ENCODE measurements at places on chromosomes 3 and 15.

DNA sequence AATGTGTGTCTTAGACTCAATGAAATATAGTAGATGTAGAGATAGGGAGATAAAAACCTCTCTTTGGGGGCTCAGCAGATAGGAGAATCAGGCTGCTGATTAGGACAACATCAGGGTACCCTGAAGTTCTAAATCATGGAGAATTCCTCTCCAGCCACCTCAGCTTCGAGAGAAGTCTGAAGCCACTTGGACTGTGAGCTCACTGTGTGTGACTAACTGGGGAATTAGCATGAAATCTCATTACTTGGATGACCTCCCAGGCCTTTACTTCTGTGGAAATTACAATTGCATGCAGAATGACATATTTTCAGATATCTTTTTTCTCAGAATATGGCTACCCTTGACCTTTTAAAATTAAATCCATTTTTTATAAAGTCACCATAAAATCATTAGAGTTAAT, 128.0 kb upstream of the MRPL3 start:
- no peak for DNase-seq

DNA sequence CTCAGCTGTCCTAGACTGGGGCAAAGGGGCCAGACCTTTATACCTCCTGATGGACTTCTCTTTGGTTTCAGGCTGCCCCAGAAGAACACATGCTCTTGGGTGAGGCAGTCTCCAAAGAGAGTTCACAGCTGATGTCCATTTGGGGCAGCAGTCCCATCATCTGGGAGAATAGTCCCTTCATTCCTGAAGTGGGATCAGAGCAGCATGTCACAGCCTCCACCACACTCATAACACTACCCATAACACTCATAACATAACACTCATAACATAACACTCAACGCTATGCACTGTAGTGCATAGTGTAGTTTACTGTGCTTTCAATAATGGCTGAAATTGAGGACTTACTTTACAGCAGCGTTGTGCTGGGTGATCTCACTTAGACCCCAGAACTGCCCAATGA, 36.7 kb upstream of the PLCL2 start:
- DNase-seq = no peak

DNA sequence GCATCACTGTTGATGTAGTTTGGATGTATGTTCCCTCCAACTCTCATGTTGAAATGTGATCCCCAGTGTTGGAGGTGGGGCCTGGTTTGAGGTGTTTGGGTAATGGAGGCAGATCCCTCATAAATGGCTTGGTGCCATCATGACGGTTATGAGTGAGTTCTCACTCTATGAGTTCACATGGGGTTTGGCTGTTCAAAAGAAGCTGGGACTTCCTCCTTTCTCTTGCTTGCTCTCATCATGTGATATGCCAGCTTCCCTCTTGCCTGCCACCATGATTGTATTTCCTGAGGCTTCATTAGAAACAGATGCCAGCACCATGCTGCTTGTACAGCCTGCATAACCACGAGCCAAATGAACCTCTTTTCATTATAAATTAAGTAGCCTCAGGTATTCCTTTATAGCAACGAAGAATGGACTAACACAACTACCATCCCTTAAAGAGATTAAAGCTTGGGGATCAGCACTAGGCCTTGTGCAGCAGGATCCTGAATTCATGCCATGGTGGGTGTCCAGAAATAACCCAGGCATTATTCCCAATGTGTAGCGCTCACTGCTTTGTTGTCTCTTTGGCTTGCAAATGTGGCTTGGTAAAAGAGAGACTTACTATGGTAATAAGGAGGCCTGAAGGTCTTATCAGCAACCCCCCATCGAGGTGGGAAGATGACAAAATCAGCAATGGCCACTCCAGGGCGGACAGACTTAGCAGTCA, 41.9 kb downstream of the NDUFB4 start:
- no peak for DNase-seq

DNA sequence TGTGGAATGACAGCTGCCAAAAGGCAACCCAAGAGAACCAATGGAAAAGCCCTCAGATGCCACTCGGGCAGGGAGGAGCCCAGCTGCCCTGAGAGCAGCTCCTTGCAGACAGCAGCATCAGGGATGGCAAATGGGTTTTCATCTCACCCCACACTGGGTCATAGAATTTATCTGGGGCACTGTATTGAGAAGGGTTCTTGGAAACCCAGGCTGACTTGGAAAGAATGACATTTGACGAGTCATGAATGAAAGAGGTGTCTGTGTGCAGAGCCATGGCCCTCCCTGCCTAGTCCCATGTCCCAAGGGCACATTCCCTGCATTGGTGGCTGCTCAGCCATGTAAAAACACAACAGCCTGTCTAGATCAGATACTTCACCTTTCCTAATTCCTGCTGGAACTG, 157.9 kb upstream of the BHLHE40 start:
- DNase-seq = no peak

DNA sequence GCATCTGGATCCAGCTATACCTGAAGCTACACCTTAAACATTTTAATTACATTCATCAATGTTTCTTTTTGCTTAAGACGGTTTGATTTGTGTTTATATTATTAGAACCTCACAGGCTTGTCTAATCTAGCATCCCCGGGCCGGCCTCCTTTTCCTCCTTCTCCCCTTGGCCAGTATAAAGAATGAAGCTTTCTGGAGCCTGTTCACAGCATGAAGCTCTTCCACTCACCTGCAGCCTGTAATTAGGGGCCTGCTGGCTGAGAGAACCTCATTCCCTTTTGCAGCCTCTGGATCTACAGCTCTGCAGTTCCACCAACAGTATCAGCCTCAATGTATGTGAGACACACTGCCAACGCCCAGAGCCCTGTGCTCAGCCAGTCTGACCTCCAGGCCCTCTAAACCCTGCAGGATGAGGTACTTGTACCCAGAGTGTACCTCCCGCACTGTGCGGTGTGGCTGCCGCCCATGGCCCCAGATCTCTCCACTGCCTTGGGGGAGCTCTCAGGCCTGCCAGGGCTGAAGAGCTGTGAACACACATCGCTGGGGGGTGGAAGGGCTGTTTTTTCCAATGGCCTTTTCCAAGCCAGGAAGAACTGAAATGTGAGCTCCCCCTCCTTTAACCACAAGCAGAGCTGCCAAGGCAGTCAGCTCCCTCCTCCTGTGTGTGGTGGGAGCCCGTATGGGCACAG, 114.7 kb upstream of the ALDH1A3 start:
- no peak for DNase-seq

DNA sequence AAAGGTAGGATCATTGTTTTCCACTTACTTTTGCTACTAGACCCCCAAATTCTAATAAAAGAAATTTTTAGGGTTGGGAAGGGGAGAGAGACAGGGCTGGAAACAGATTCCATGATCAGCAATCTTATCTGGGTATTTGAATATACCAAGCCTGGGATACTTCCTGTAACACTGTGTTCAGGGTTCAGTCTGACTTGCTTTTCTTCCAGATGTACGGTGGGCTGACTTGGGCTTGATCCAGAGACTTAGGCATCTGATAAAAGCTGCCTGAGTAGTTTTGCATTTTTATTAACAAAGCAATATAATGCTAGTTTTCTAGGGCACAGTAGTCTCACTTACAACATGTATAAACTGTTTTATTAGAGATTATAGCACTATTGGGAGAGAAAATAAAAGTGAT, 49.2 kb downstream of the KCNMB2 start:
- DNase-seq = no peak

DNA sequence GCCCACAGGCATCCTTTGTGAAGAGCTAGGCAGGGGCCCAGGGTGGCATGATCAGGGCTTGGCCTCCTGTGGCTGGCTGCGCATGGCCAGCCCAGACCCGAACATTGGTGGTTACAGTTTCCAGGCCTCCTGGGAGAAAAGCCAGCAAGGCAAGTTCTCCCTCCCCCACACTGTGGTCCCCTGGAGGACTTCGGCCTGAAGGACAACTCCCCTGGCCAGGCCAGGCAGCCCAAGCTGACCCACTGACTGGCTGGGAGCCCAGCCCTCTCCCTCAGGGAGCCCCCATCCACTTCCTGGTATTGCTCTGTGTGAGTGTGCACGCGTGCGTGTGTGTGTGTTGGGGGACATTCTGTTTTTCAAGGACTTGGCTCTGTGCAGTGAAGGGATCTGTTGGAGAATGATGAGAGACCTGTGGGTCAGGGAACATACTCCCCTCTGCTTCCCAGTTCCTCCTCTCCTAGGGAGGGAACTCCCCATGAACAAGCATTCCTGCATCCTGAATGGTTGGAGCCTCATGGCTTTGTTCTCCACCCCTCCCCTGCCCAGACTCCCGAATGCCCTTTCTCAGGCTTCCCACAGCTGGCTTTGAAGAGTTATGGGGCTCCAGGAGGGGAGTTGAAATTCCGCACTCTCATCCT, 29.5 kb downstream of the CORO2B start:
- DNase-seq = no peak

- peak; percentile 93 for DNase-seq
These were observed 362.2 kb upstream of the SLCO3A1 start for GRCh38 chr15:91491101-91491950.

- no peak for DNase-seq
These were observed 76.2 kb downstream of the MB21D2 start for GRCh38 chr3:192841428-192841827.

GRCh38 chr15:60720086-60720485, 241.1 kb upstream of the ICE2 start:
- DNase-seq = no peak

DNA sequence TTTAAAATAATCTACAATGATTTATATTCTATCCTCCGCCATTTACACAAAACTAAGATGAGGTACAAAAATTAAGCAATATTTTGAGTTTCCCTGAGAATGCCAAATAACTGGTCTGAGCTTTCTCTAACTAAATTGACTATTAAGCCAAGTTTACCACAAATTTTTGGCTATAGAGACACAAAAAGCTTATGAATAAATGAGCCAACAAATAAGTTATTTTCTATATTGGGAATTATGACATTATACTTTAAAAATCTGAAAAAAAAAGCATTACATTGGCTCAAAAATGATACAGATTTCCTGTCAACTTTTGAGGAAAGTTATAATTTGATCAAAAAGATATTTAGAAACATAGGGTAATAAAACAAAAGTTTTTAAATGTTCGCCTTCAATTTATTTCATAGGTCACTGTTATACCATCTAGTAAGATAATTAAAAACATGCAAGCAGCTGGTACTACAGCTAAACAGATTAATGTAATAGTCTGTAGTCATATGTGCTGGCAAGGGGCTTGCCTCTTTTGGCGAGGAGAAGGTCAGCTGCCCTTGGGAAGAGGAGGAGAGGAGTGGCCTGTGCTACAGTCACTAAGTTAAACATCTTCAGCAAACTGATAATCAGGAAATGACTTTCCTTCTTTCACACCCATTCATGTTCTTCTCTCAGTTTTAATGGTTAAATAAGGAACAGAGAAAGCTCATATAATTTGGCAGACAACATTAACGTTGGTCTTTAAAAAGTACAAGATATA, 318.5 kb downstream of the TBC1D5 start:
- DNase-seq = no peak

- DNase-seq = no peak
These were observed 179.8 kb downstream of the ZPLD1 start for GRCh38 chr3:102614585-102614984.

- no peak for DNase-seq
These were observed 207.7 kb upstream of the TPM1 start for GRCh38 chr15:62834686-62835329.

DNA sequence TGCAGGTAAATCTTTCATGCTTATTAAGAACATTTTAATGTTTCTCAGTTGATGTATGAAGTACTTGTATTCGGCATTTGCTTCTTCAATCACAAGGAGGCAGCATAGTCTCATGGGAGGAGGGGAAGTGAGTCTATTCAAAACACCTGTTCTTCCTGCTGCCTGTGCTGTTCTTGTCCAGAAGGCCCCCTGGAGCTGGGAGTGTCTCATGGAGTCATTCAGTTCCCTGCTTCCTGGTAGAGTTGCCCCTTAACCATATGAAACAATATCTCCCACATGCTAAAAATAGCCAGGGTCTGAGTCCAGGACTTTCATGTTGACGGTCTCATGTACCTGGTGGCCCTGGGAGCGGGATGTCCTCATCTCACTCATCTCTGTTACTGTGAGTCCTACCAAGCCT, 15.5 kb upstream of the PPP1R2 start:
- DNase-seq = no peak

DNA sequence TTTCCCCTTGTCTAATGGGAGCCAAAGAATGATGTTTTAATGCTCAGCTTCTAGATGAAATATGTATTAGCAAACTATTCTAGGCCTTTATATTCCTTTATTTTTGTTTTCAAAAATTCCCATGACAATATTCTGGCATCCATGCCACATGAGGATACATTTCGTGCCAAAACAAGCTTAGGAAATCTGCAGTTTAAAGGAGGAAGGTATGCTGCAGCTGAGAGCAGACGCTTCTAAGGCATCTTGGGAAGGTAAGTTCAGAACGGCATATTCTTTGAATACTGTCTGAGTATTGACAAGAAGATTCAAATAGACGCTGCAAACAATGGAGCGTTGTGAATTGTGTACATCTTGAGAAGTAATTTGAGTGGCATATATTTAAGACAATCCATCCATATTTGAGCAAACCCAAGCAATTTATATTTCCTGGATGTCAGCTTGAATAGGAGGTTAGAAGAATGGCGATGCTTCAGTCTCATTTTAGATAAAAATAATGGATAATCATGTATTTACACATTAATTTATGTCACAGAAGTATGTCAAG, 158.6 kb downstream of the RAP2B start:
- peak; percentile 2 for DNase-seq

DNA sequence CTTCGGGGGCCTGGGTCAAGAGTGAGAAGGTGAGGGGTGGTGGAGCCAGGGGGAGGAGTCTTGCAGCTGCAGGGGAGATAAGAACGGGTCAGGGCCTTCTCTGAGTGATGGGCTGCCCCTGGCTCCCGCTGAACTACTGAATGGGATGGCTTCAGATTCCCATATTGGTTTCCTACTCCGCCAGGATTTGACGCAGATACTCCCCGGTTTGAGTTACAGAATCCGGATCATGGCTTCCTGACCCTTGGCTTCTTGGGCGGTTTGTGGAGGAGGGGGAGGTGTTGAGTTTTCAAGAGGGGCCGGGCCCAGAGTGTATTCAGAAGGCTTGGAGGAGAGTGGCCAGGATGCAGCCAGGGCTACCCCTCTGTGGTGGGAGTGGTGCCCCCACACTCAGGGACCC, 119.9 kb upstream of the ATP2B2 start:
- no peak for DNase-seq

DNA sequence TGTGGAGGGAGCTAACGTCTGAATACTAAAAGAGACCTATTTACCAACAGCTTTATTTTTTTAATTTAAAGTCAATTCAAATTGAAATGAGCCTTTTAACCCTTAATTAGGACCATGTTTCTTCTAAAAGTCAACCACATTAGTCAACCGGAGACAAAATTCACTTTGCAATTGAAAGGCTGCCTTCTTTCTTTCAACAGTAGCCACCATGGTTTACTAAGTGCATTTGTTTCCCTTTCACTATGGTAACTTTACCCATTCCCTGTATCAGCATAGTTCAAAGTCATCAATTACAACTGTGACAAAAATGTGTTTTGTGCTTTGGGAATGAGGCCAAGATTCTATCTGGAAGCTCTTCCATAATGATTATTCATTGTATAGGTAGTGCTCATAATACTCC, 225.4 kb downstream of the EPHA3 start:
- DNase-seq = no peak

Data from foreskin keratinocyte (primary cell).